GM12878 (cell line): ENCODE measurements at places on chromosomes 4 and X. TPM values are rescaled to one million over a fixed set of nuclear protein-coding genes. Genes with fewer than 3 reads are reported as not detected.
A peak's percentile ranks its signal among the peaks of the same experiment; 100 is the strongest.

DNA sequence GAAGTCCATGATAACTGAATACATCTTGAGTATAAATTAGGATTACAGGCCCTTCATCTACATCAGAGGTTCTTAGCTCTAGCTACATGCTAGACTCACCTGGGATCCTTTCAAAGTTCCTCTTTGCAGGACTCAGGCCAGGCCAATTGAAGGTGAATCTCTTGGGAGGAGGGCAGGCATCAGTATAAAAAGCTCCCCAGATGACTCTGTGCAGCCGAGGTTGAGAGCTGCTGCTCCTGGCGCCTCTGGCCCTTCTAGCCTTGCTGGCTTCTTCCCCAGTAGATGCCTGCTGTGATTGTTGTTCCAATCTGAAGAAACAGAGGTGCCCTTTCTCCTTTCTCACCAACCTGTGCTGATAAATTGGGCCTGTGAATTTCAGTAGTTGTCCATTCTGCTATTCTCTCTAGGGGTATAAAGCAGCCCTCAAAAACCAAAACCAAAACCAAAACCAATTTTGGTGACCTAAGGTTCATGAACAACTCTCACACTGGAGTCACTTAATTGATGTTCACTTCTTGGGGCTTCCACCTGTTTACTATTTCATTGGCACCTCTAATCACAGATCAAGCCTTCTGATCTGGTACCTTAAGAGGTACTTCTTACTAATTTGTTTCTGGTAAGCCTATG, 78.7 kb downstream of the SUPT20HL2 start:
- H3K27ac ChIP-seq, result peak overlapping the region; percentile 71
- peak overlapping the region; percentile 38; the same call in 1 of the 2 replicates for H3K4me3 ChIP-seq
- H3K36me3 ChIP-seq, result no peaks in the 10 kb centered on the region
- peaks cover 13% of the 10 kb centered on the region for H3K4me1 ChIP-seq

Gene BEX1
- total RNA-seq, result not detected in 2 replicates

DNA sequence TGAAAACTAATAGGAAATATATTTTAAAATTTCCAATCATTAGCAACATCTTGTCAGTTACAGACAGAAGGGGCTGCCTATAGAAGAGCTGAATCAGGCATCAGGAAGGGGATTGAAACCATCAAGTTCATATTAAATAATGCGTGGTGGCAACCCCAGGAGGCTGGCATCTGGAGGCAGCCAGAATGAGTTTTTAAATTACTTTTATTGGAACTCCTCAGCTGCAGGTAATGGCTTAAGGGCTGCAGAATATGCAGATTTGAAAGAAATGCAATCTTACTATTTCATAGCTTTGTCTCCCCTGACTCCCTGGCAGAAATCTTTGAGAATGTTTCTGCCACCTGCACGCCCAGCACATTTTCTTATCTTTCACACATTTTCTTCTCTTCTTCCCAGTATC, 711.6 kb downstream of the PCDH19 start:
- H3K4me3 ChIP-seq, result no peak overlapping the region
- no peak overlapping the region for H3K27ac ChIP-seq
- DNase-seq, result no peak

Gene DCAF8L2
- not detected in 2 replicates for total RNA-seq

- H3K27me3 ChIP-seq, result no peaks in the 10 kb centered on the region
- no peak overlapping the region for H3K4me3 ChIP-seq
- no peak for DNase-seq
- H3K27ac ChIP-seq, result no peak overlapping the region
- no peaks in the 10 kb centered on the region for H3K4me1 ChIP-seq
- H3K36me3 ChIP-seq, result no peaks in the 10 kb centered on the region
These were observed 438.3 kb downstream of the GPAT3 start for GRCh38 chr4:83974111-83974780.

- no peaks in the 10 kb centered on the region for H3K4me1 ChIP-seq
- no peak overlapping the region for H3K4me3 ChIP-seq
- no peak for DNase-seq
- H3K36me3 ChIP-seq, result no peaks in the 10 kb centered on the region
- H3K27ac ChIP-seq, result no peak overlapping the region
These were observed 493 bp upstream of the KCNIP4 start for GRCh38 chr4:21949073-21949457.

DNA sequence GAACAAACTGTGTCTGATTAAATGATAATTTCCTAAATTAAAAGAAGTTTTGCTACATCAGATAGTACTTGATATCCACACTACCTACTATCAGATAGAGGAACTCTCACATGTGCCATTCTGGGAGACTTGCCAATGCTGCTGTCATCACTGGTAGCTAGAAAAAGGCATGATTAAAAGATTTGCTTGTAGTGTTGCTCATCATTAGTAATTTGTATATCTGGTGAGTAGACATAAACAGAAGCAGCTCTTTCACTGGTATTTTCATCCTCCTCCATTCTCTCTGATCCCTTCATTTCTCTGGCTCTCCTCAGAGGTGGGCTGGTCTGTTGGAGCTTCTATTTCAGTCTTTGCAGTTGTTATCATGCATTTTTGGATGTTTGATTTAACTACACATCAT, 56.0 kb downstream of the SPRY1 start:
- H3K36me3 ChIP-seq, result no peaks in the 10 kb centered on the region
- no peak overlapping the region for H3K4me3 ChIP-seq
- peaks cover 11% of the 10 kb centered on the region for H3K4me1 ChIP-seq
- H3K27ac ChIP-seq, result no peak overlapping the region
- no peak for DNase-seq

DNA sequence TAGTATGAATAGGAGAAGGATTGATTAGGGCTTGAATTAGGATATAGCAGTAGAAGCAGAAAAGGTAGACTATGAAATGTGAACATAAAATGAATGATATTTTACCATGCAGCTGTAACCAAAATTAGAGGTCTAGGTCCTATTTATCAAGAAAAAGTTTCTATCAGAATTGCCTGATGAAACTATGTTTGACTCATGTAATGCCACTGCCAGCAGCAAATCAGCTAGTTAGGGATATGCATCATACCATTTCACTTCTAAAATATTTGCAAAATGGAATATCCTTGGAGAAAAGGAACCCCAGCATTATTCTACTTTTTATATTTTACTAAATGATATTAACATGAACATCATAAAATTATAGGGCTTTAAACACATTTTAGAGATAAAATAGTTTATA, 188.4 kb downstream of the WDFY3 start:
- H3K4me3 ChIP-seq, result no peak overlapping the region
- DNase-seq, result no peak
- no peak overlapping the region for H3K27ac ChIP-seq
- no peaks in the 10 kb centered on the region for H3K36me3 ChIP-seq

Gene AKAP14
- total RNA-seq, result not detected in 2 replicates

Gene FGFBP1
- not detected in 2 replicates for total RNA-seq

Gene CDX4
- total RNA-seq, result not detected in 2 replicates

GRCh38 chrX:5595570-5595969, 633.1 kb downstream of the NLGN4X start:
- no peaks in the 10 kb centered on the region for H3K27me3 ChIP-seq
- no peaks in the 10 kb centered on the region for H3K4me1 ChIP-seq
- H3K27ac ChIP-seq, result no peak overlapping the region
- H3K4me3 ChIP-seq, result no peak overlapping the region
- H3K36me3 ChIP-seq, result no peaks in the 10 kb centered on the region

GRCh38 chr4:152073351-152074087, 312.7 kb upstream of the GATB start:
- no peak overlapping the region for H3K4me3 ChIP-seq
- H3K4me1 ChIP-seq, result no peaks in the 10 kb centered on the region
- no peaks in the 10 kb centered on the region for H3K27me3 ChIP-seq
- no peak for DNase-seq
- H3K36me3 ChIP-seq, result no peaks in the 10 kb centered on the region

Gene F9
- 0.08 and 0.18 TPM in 2 replicates for total RNA-seq

- H3K27ac ChIP-seq, result no peak overlapping the region
- no peak overlapping the region for H3K4me3 ChIP-seq
- H3K4me1 ChIP-seq, result no peaks in the 10 kb centered on the region
These were observed 460.5 kb upstream of the CNKSR2 start for GRCh38 chrX:20913760-20914159.

GRCh38 chrX:2272337-2272736, 228.4 kb downstream of the DHRSX start:
- H3K36me3 ChIP-seq, result no peaks in the 10 kb centered on the region
- H3K4me3 ChIP-seq, result no peak overlapping the region
- no peak overlapping the region for H3K27ac ChIP-seq
- no peak for DNase-seq

GRCh38 chr4:184100297-184100885, 117.3 kb downstream of the ENPP6 start:
- no peak overlapping the region for H3K27ac ChIP-seq
- H3K4me1 ChIP-seq, result no peaks in the 10 kb centered on the region; the same call in none of the 2 replicates
- no peaks in the 10 kb centered on the region for H3K36me3 ChIP-seq
- no peak overlapping the region for H3K4me3 ChIP-seq

Gene FRMPD3
- total RNA-seq, result 0.05 TPM in 1 of 2 replicates, not detected in the other

DNA sequence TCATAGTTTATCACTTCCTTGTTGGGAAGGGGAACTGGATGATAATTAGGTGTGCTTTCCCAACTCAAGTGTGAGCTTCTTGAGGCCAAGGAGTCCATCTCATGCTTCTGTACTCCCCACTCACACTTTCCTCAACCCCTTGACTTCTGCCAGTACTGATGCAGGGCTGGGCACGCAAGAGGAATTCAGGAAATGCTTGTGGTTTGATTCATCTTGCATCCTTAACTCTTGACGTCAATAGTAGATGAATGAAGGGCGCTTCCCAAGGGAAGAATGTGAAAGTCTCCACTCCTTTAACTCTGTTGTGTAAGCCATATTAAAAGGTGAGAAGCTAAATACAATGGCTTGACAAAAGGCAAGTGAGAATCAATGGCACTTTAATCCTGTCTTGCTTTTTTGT, 101.8 kb downstream of the AGTR2 start:
- no peaks in the 10 kb centered on the region for H3K4me1 ChIP-seq
- H3K27ac ChIP-seq, result no peak overlapping the region
- no peaks in the 10 kb centered on the region for H3K36me3 ChIP-seq
- DNase-seq, result no peak

Gene ATP2B3
- total RNA-seq, result not detected in 2 replicates

Gene CFAP99
- total RNA-seq, result not detected in 2 replicates

Gene MED28
- total RNA-seq, result 71.4 and 72.7 TPM in 2 replicates

- H3K4me3 ChIP-seq, result no peak overlapping the region
- H3K27me3 ChIP-seq, result no peaks in the 10 kb centered on the region
- no peak overlapping the region for H3K27ac ChIP-seq
These were observed 2.1 kb upstream of the AVPR2 start for GRCh38 chrX:153902385-153902784.

DNA sequence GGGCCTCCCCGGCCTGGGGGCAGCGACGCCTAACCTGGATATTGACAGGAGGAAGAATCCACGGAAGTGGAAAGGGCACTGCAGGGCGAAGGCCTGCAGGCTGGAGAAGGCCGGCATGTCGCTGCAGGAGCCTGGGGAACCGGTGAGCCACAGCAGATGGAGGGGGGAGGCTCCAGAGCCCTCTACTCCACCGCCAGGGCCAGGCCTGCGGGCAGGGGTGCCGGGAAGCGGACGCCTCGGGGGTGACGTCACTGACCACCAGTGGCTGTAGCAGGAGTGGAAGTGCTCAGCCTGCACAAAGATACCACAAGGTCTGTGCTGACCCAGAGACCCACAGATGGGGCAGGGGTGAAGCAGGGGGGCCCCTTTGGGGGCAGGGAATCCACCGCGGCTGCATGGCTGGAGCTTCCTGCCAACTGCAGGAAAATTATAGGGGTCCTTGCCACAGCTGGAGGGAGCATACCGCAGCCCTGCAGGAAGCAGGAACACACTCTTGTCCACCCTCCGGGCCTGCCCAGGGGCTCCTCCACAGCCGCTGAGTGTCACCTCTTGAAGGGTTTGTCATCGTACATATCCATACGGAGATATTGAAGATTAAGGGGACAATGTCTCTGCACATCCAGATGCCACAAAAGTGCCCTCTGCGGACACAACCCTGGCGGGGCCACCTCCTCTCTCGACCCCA, 7.6 kb upstream of the HTRA3 start:
- H3K36me3 ChIP-seq, result no peaks in the 10 kb centered on the region
- H3K4me3 ChIP-seq, result no peak overlapping the region
- H3K27ac ChIP-seq, result no peak overlapping the region
- no peaks in the 10 kb centered on the region; the same call in 1 of the 2 replicates for H3K27me3 ChIP-seq
- H3K4me1 ChIP-seq, result no peaks in the 10 kb centered on the region

- no peak for DNase-seq
- no peaks in the 10 kb centered on the region for H3K4me1 ChIP-seq
- H3K27ac ChIP-seq, result no peak overlapping the region
- H3K27me3 ChIP-seq, result no peaks in the 10 kb centered on the region
- no peaks in the 10 kb centered on the region for H3K36me3 ChIP-seq
These were observed 98.9 kb downstream of the SLC39A8 start for GRCh38 chr4:102246416-102246815.

Gene CXCL13
- total RNA-seq, result not detected in 2 replicates

Gene TMSB15C
- 3.9 and 5.6 TPM in 2 replicates for total RNA-seq

DNA sequence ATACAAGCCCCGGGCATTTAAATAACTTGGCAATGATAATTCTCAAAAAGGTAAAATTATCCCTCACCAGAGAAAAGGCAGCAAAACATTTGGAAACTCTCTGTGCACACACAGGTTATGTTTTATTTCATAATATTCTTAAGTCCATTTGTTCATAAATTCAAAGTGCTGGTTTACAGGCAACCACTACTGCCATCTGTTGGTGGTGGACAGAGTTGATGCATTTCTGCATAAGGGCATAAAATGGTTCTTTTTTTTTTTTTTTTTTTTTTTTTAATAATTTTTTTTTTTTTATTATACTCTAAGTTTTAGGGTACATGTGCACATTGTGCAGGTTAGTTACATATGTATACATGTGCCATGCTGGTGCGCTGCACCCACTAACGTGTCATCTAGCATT, 31.5 kb upstream of the IL21 start:
- no peaks in the 10 kb centered on the region for H3K4me1 ChIP-seq
- no peak overlapping the region for H3K27ac ChIP-seq
- H3K36me3 ChIP-seq, result no peaks in the 10 kb centered on the region

GRCh38 chr4:89006307-89006706, 50.7 kb downstream of the FAM13A start:
- H3K4me3 ChIP-seq, result no peak overlapping the region
- no peak overlapping the region for H3K27ac ChIP-seq
- DNase-seq, result no peak
- no peaks in the 10 kb centered on the region for H3K27me3 ChIP-seq
- H3K36me3 ChIP-seq, result no peaks in the 10 kb centered on the region

DNA sequence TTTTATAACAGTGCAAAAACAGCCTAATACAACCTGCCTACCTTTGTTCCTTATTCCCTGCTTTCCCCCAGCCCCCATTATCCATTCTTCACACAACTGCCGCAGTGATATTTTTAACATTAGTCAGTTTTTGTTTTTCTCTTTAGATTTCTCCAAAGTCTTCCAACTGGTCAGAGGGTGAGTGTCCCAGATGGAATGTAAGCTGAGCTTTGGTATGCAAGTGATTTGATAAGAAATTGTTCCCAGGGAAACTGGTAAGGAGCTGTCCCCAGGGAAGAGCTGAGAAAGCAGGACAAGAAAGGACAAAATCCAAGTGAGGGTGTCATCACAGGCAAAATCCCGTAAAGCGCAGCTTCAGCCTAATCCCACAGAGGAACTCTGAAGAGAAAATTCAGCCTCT, 475.5 kb upstream of the ADGRL3 start:
- H3K27me3 ChIP-seq, result no peaks in the 10 kb centered on the region
- no peak overlapping the region for H3K4me3 ChIP-seq
- no peak overlapping the region for H3K27ac ChIP-seq
- H3K4me1 ChIP-seq, result no peaks in the 10 kb centered on the region
- H3K36me3 ChIP-seq, result no peaks in the 10 kb centered on the region

Gene CLDN22
- total RNA-seq, result not detected in 2 replicates
